ENCODE measurements at places on chromosomes 4 and X. TPM values are rescaled to one million over a fixed set of nuclear protein-coding genes. Genes with fewer than 3 reads are reported as not detected.
A peak's percentile ranks its signal among the peaks of the same experiment; 100 is the strongest.

UGT2A1 gene
- not detected for total RNA-seq

- H3K36me3 ChIP-seq, result no peaks in the 10 kb centered on the region
- no peak overlapping the region for H3K27ac ChIP-seq
- no peak for DNase-seq
These were observed 45.9 kb upstream of the RHOH start for GRCh38 chr4:40150932-40151331.

DNA sequence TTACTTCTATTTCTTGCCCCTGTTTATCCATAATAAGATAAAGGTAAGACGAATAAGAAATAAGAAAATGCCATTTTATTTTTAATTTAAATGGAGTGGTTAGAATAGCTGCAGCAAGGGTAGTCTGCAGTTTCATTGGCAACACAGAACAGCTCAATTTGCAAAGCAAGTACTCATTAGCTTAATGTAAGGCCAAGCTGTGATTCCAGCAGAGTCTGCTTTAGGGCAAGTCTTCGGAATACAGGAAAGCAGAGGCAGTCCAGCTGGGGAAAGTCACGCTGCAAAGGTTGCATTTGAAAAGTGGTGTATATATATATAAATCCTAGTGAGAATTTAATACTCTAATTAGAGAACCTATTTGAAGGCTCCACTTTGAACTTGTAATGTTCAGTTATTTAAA, 59.0 kb downstream of the ANXA10 start:
- no peak overlapping the region for H3K27ac ChIP-seq
- H3K27me3 ChIP-seq, result no peaks in the 10 kb centered on the region
- H3K4me1 ChIP-seq, result no peaks in the 10 kb centered on the region
- H3K4me3 ChIP-seq, result no peak overlapping the region
- no peak for DNase-seq
- H3K36me3 ChIP-seq, result no peaks in the 10 kb centered on the region

GRCh38 chrX:135307171-135307570, 2.1 kb upstream of the ETDC start:
- H3K4me3 ChIP-seq, result no peak overlapping the region
- no peak overlapping the region for H3K27ac ChIP-seq
- H3K4me1 ChIP-seq, result no peaks in the 10 kb centered on the region
- no peaks in the 10 kb centered on the region for H3K27me3 ChIP-seq

- H3K4me1 ChIP-seq, result no peaks in the 10 kb centered on the region
- DNase-seq, result no peak
- no peaks in the 10 kb centered on the region for H3K36me3 ChIP-seq
- H3K27me3 ChIP-seq, result no peaks in the 10 kb centered on the region
- H3K27ac ChIP-seq, result no peak overlapping the region
- H3K4me3 ChIP-seq, result no peak overlapping the region
These were observed 1282.3 kb upstream of the TENM3 start for GRCh38 chr4:180960743-180961401.

DNA sequence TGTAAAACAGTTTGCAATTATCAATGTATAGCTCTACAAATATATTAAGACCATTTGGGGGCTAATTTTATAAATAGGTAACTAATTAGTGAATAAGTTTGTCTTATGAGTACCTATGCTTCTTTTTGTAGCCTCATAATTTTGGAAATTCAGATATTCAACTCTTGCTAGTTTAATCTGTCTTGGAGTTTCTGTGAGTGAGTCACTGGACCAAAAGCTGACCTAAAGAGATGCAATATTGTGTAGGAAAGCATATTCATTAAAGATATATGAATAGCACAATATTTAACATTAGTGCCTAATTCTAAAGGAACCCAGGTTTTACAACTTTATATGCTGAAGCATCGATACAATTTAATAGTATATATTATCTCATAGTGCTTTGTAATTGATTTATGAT, 161.3 kb upstream of the PCDH18 start:
- no peak for DNase-seq
- H3K27me3 ChIP-seq, result no peaks in the 10 kb centered on the region
- no peaks in the 10 kb centered on the region for H3K4me1 ChIP-seq

PDGFC gene
- 37.6 TPM for total RNA-seq

DNA sequence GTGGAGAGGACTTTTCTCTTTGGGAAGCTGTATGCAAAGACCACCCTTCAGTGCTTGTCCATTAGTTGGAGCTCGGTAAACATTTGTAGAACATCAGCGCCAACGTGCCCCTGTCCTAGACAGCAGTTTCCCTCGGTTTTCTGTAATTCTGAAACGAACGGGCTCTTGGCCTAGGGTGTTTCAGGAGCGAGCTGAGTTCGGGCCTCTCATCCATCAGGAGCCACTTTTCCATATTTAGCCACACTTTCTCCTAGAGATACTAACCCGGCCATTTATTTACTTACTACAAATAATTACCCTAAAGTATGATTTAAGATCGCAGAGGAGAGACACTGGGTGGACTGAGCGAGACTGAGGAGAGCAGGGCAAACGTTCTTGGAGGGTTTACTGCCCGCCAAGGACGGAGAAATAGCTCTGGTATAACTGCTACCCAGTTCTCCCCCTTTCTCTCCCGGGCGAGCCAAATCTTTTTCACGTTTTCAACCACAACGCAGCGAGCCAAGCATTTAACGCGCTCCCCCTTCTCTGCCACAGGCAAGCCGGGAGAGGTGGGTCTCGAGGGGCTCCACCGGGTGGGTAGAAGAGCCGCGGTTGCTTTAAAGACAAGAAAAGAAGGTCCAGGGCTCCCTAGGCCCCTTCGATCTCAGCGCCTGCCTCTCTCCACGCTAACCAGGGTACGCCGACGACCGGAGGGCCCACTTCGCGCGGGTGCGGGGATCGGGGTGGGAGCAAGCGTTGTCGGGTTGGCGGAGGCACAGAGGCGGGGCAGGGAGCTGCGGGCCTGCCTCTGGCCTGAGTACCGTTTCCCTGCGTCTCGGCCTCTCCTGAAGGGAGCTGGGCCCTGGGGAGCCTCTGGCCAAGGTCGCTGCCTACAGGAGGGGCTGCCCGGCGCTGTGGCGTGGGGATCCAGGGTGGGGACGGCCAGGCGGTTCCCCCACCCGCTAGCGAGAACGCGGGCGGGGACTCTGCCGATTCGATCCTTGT, 10.8 kb upstream of the PITX2 start:
- no peak overlapping the region for H3K27ac ChIP-seq
- peak; percentile 48 for DNase-seq
- H3K4me1 ChIP-seq, result no peaks in the 10 kb centered on the region
- H3K27me3 ChIP-seq, result peaks cover 81% of the 10 kb centered on the region

DUSP21 gene
- total RNA-seq, result not detected

GRCh38 chrX:148416931-148417330, 83.5 kb upstream of the AFF2 start:
- DNase-seq, result no peak
- no peaks in the 10 kb centered on the region for H3K36me3 ChIP-seq
- H3K4me1 ChIP-seq, result no peaks in the 10 kb centered on the region
- no peaks in the 10 kb centered on the region for H3K27me3 ChIP-seq
- no peak overlapping the region for H3K4me3 ChIP-seq
- no peak overlapping the region for H3K27ac ChIP-seq

GRCh38 chr4:27886120-27886519, 1025.5 kb downstream of the STIM2 start:
- H3K27me3 ChIP-seq, result no peaks in the 10 kb centered on the region
- no peak overlapping the region for H3K4me3 ChIP-seq
- DNase-seq, result no peak
- H3K27ac ChIP-seq, result no peak overlapping the region

STAP1 gene
- total RNA-seq, result 3.9 TPM
